ENCODE measurements at places on chromosomes 11 and 22.

GRCh38 chr22:23375031-23375827, 194.9 kb downstream of the BCR start:
- no peak for DNase-seq

GRCh38 chr11:41118521-41118920, 340.9 kb downstream of the LRRC4C start:
- DNase-seq = no peak

DNA sequence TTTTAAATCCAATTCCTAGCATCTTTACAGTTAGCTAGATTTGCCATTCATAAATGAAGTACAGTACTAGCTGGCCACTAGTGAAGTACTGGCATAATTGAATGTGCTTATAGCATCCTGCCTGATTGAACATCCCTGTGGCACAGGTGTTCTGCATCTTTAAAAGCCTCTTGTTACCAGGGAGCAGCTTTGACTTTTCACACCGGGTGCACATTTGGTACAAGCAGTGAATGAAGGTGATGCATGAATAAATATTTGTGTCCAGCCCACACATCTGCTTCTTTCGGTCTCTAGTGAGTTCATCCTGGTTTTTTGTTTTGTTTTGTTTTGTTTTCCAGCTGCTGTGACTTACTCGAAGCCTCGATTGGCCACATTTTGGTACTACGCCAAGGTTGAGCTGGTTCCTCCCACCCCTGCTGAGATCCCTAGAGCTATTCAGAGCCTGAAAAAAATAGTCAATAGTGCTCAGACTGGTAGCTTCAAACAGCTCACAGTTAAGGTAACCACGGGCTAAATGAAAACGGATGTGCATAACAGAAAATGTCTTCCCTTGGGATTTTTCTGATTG, 5.3 kb downstream of the ATP5MG start:
- DNase-seq = peak; percentile 17

- no peak for DNase-seq
Observed at GRCh38 chr11:118060869-118061268, 16.0 kb upstream of the TMPRSS4 start.

GRCh38 chr11:86068951-86069407, at the start of gene PICALM:
TSS of gene PICALM (minus strand) at chr11:86069084. CDS start at chr11:86068780, 304 bp downstream.
- peak; percentile 97 for DNase-seq

- DNase-seq = no peak
Observed at GRCh38 chr11:119153049-119153818, 4.4 kb downstream of the ABCG4 start.

GRCh38 chr22:35900483-35901168, 128.0 kb downstream of the RBFOX2 start:
- DNase-seq = no peak

GRCh38 chr22:20205964-20206708, 55.3 kb upstream of the CCDC188 start:
- peak; percentile 54 for DNase-seq

DNA sequence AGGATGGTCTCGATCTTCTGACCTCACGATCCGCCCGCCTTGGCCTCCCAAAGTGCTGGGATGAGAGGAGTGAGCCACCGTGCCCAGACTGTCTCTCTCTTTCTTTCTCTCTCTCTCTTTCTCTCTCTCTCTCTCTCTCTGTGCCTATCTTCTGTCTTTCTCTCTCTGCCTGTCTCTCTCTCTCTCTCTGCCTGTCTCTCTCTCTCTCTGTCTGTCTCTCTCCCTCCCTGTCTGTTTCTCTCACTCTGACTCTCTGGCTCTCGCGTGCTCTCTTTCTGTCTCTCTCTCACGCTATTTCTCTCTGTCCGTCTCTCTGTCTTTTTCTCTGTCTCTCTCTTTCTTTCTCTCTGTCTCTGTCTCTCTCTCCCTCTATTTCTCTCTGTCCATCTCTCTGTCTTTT, 3911.2 kb upstream of the OR11H1 start:
- DNase-seq = no peak

DNA sequence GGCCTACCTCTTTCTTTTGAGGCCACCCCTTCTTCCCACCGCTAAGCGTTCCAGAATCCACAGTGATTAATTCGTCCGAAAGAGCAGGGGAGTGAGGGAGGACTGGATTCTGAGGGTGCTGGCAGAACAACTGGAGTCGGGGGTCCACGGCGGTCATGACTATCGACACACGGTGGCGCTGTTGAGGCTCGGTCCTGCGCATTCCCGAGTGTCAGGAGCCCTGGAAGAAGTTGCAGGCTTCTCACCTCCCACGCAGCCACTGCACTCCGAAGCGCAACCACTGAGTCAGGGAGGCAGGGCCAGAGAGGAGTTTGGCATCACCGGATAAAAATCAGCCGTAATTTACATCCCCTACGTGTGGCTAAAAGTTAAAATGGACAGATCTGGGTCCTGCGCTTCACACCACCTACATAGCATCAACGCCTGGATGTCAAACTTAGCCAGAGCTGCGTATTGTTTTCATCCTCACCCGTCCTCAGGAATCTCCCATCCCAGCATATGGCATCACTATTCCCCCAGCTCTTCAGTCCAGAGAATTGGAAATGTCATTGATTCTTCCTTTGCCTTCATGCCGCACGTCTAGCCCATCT, 10.7 kb upstream of the CTSF start:
- no peak for DNase-seq

DNA sequence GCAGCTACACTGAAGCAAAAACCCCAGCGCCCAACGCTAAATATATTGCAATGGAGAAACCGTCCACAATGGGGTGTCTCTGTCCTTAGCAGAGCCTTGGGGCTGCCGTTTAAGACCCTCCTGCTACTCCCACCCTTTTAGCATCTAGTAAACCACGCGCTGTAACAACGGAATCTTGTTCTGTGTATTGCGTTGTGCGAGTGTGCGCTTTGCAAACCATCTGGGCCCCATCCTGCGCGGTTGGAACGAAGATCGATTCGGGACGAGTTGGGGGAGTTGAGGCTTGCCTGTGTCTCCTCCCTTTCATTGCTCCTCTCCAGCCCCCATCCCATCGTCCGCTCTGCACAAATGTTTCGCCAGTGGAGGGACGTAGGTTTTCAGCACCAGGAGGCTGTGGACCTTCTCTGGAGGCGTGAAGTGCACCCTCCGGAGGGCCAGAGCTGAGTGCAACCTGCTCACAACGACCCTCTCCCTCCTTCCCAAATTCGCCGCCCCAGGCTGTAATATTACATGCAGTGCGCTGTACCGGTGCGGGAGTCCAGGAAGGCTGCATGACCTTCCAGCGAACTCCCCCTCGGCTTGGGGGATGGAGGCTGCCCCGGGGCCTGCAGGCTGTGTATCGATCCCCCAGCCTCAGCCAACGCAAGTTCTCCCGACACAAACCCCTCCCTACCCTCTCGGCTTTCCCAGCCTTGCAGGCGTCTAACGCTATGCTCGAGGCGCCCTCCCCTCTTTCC, 1.6 kb upstream of the KMT2A start:
- no peak for DNase-seq

DNA sequence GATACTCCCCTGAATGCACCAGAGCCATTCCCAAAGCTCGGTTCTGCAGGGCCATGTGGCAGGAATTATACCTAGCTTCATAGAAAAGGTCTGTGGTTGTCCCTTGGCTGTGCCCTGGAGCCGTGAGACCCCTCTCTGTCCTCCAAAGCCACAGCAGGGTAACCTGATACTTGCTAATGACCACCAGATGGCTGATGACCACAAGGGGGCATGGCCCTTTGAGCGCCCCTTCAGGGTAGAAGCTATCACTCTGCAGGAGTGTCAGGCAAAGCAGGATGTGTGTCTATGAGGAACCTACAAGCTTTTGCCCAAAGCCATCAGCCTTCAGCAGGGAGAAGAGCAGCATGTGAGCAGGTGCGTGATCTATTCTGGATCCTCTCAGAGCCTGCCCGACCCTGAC, 95.3 kb downstream of the NTM start:
- DNase-seq = no peak

GRCh38 chr11:10666556-10667520, 26.7 kb downstream of the IRAG1 start:
- DNase-seq = no peak

- DNase-seq = no peak
Observed at GRCh38 chr22:49481659-49482399, 345.8 kb downstream of the BRD1 start.

GRCh38 chr22:26399289-26399688, 29.8 kb upstream of the ASPHD2 start:
- no peak for DNase-seq

GRCh38 chr11:117855912-117856651, 20.4 kb downstream of the FXYD6 start:
- DNase-seq = no peak

- no peak for DNase-seq
Observed at GRCh38 chr22:25051983-25052710, 99.6 kb downstream of the KIAA1671 start.

DNA sequence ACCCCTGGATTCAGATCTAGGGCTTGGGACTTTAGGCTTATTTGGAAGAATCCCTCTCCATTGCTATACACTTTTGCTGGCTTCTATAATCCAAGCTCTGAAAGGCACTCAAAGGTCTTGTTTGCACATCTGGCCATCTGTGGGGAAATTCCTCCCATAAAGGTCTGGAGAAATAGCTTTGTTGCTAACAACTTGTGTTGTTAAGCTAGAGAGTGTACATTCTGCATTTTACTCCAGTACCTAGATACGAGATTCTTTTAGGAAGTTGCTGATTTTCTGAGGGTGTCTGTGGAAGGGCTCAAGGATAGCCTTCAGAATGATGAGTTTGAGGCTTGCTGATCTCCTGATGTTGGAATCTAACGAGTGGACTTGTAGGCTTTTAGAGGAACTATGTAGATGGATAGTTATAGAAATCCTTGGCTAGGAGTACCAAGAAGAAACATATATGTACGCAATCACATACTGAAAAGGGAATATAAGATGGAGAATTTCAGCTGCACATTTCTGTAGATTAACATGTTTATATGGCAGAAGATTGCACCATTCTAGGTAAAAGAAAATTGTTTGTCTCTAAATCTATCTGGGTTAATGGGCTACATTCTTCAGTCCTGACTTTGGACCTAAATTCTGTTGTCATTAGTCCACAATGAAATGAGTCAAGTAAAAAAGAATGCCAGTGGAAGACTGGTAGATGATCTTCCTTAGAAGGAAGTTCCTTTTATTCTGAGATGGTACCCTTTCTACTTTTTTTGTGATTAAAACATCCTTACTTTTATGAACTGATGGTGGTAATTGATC, 51.0 kb downstream of the UBASH3B start:
- no peak for DNase-seq

GRCh38 chr11:22456993-22457762, 119.0 kb downstream of the SLC17A6 start:
- no peak for DNase-seq

- DNase-seq = no peak
Observed at GRCh38 chr11:102111787-102112508, 1.7 kb downstream of the YAP1 start.

GRCh38 chr11:72989727-72990126, 152.4 kb downstream of the FCHSD2 start:
- DNase-seq = no peak

DNA sequence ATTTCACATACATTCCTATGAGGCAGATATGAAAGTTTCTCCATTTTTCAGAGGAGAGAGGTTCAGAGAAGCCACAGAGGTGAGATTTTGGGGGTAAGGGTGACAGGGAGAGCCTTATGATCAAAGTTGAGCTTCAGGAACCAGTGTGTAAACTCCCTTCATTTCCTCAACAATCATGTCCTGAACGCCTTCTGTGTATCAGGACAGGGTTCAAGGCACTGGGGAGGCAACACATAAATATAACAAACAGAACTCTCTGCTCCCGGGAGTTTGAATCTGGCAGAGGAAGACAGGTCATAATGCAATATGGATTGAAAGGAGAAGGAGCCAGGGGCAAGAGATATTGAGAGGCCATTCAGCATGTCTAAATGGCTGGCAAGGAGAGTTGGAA, 28.0 kb downstream of the AMOTL1 start:
- no peak for DNase-seq

- no peak for DNase-seq
Observed at GRCh38 chr11:131025020-131025419, 108.7 kb upstream of the SNX19 start.
